ENCODE measurements at places on chromosomes 7 and 10.
A peak's percentile ranks its signal among the peaks of the same experiment; 100 is the strongest.

GRCh38 chr10:28906011-28906411, 228.7 kb downstream of the BAMBI start:
- DNase-seq, result no peak

DNA sequence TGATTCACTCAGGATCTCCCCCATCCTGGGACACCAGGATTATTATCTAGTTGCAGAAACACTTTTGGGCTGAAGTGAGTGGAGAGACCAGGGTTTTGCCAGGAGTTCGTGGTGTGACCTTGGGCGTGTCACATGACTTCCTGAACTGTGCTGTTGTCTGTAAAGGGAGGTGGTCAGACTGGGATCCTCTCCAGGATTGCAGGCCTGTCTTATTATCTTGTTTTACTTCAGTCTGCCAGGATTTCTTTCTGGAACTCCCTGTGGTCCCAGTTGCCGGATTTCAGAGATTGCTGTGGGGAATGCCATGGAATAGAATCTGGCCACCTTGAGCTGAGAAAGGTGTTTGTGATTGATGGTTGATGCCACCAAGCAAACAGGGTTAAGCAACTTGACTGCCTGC, 35.8 kb downstream of the CRCP start:
- DNase-seq, result peak; percentile 79

GRCh38 chr7:98086281-98086718, 20.4 kb upstream of the LMTK2 start:
- no peak for DNase-seq

DNA sequence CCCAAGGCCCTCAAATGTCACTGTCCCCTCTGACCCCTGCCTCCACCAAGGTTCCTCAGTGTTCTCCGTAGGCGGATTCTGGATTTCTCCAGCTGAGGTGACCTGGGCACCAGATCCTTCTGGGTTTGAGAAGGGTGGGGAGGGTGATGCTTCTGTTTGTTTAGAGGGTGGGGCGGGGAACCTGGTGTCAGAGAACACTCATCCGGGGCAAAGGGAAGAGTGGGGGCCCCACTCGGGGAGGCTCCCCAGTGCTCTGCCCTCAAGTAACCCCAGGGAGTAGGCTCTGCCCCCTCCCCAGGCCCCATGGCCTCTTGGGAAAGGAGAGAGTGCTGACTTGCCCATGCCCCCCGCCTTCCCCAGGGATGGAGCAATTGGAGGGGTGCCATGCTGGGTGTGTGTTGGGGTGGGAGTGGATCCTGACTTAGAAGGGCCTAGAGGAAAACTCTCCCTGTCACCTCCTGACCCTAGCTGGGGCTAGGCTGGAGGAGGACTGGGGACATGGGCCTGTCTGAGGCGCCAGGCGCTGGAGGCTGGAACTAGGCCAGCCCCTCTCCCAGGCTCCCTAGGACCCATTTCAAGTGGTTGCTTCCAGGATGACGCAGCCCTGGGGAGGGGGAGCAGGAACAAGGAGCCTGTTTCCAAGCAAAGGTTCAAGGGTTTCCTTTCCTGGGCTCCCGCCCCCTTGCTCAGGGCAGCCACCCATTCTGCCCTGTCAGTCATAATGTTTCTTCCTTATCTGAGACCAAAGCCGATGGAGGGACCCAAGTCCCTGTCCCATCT, 27.9 kb downstream of the KAZALD1 start:
- peak; percentile 11 for DNase-seq

DNA sequence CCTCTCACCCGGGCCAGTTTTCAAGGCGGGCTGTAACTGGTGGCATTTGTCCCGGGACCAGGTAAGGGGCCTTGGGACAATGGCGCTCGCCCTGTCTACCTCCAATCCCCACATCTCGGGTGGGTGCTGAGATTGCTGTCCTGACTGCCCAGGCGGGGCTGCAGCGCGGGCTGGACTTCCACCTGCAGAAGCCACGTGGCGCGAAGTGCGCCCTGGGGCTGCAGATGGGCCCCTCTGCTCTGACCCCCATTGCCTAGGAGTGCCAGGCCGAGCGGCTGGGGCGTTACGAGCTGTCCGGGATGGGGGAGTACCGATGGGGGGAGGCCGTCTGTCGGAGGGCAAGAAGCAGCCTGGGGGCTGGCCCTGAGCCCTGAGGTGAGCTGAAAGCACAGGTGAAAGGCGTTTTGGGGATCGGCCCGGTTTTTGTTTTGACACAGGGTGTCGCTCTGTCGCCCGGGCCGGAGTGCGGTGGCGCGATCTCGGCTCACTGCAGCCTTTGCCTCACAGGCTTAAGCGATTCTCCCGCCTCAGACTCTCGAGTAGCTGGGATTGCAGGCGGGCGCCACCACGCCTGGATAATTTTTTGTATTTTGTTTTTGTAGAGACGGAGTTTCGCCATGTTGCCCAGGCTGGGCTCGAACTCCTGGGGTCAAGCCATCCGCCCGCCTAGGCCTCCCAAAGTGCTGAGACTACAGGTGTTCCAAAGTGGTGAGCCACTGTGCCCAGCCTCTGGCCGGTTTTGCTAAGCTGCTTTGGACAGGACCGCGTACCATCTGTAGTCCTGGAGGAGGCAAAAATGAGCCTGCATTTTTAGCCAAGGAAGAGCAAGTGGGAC, at the start of gene SFXN2:
SFXN2 (plus strand) TSS at position 16 of the 835 bp plus-strand sequence. CDS start 12,001 bp downstream, outside the sequence.
- DNase-seq, result peak; percentile 12

DNA sequence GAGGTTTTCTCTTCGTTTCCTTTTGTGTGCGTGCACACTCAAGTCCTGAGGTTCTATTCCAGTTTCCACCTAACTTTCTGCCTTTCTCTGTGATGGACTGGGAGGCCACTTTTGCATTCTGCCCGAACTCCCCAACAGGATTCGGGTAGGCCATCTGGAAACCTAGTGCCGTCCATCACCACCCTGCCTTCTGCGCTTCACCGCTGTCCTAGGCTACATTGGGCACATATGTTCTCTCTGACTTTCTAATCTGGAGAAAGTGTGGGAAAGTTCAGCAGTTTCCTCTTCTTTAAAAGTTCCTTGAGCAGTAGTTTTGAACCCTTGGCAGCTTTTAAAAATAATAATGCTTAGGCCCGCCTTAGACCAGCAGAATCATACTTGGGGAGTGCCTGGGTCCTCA, 46.8 kb downstream of the SHH start:
- DNase-seq, result no peak

DNA sequence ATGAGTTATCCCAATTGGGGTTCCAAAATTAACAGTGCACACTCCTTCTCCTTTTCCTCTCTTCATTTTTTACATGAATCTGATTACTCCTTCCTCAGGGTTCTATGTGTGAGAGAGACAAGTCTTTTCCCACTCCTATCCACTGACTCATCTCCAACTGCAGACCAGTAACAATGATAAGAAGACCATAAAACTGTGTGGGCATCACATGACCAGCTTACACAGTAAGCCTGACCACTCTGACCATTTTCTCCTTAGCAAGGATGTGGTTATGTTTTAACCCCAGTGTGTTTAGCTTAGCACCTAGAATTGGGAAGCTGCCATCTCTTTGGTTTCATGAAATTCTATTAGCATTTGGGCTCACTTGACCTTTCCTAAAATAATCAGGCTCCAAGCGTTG, 145.0 kb upstream of the CALCR start:
- DNase-seq, result no peak

GRCh38 chr7:27181795-27182275, 3.2 kb downstream of the HOXA11 start:
- no peak for DNase-seq

DNA sequence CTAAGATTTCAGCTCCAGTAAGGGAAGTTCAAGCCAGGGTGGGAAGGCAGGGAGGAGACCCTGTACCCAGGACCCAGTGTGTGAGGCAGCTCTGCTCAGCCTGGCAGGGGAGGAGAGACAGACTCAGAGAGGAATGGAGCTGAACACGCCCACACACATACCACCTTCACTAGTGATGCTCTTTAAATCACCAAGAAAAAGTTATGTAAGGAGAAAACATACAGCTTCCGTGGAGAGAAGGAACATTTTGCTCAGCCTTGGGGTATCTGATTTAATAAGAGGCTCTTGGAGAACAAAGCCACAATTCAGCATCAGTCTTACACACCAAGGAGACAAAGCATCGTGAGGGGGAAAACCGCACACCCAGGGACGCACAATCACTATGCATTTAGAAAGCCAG, 62.9 kb downstream of the PRKAG2 start:
- DNase-seq, result no peak

DNA sequence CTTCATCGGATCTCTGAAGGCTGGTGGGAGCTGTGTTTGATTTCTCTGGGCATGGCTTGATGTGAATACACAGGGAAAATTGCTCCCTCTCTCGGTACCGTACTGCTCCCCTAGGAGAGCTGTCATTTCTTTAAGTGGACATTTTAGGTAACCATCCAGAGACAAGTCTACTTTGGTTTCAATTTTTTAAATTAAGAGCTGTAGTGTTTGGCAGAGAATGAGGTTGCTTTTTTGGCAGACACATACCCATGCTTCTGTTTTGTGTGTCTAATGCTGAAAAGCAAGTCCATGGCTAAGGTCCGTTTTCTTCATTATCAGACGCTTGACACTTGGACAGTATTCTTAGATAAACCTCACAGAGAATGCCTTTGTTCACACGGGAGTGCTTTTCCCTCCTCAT, 61.3 kb upstream of the TRIL start:
- DNase-seq, result no peak

GRCh38 chr7:120842121-120842621, 15.8 kb downstream of the TSPAN12 start:
- no peak for DNase-seq

GRCh38 chr10:72079356-72079755, 9.0 kb downstream of the SPOCK2 start:
- DNase-seq, result no peak

DNA sequence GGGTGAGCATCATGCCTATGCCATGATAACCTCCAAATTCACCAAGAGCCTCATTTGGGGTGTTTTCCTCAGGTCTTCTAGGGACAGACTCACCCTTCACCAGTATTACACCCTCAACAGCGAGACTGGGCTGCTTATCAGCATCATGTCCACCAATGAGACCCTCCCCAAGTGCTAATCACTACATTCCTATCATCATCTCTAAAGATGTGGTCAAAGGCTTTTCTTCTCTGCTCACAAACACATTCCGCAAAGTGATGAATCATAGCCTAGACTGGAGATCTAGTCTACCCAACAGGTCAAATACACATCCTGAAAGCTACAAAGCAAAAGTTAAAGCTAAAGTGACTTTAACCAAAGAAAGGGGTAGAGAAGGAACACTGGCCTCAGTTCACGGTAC, 75.3 kb upstream of the C7orf33 start:
- DNase-seq, result no peak

- no peak for DNase-seq
These were observed 7.0 kb upstream of the SPAG6 start for GRCh38 chr10:22338185-22338900.

DNA sequence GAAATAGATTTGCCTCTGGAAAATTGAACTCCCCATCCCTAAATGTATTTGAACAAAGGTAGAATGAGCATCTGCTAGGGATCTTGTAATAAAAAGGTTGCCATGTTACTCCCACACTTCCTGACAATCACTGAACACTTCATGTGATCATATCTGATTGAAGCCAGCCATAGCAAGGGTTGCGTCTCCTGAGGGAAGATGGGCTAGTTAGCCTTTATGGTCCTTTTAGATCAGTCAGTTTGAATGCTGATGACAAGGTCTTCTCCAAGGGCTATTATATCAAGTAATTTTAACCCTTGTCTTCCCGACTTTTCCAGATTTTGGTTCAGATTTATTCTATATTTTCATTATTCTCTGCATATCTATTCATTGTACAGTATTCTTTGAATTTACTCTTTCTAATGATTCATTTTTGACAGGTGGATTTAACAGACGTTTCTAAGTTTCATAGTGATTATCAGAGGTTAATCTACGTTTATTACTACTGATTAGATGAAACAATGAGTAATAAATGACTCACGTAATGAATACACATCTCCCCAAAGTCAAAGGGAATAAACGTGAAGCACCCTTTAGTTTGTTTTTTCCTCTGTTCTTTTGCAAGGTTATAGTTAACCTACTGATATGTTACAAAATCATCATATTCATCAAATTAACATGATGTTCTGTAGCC, 28.1 kb downstream of the CSGALNACT2 start:
- no peak for DNase-seq

DNA sequence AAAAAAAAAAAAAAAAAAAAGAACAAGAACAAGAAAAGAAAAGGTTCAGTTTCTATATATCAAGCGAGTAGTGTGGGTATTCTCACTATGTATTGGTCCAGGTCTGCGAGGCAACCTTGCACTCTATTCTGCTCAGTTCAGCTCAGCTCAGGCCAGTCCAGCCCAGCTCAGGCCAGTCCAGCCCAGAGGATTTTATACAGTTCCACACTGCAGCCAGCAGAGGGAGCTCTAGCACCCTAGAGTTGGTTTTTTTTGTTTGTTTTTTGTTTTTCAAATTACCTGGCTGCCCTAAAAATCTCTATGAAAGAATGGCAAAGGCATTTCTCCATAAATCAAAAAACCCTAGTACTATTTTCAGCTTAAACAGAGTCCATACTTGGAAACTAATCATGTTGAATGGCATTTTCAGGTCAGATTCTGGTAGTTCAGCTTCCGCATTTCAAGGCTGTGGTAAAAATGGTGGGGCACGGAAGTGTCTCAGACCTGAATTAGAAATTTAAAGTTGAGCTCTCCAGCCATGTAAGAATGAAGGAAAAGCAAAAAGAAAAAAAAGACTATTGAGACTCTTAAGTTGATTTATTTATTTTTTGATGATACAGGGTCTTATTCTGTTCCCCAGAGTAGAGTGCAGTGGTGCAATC, 55.2 kb upstream of the GSDME start:
- no peak for DNase-seq

DNA sequence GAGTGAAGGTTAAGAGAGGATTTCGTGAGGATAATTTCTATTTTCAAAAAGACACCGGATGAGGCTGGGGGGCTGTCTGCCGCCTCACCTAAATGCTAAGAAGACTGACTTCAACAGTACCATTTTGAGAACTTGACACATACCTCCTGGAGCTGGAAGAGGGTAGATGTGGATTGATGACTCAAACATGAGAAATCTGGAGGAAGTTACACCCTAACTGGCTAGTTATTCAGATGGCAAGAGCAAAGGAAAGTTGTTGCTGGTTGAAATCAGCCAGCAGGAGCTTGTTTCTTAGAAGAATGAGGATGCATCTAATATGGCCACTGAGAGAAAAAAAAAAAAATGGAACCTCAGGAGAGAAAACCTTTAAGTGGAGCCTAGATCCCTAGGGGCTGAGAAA, 76.2 kb upstream of the KIAA1217 start:
- DNase-seq, result no peak

DNA sequence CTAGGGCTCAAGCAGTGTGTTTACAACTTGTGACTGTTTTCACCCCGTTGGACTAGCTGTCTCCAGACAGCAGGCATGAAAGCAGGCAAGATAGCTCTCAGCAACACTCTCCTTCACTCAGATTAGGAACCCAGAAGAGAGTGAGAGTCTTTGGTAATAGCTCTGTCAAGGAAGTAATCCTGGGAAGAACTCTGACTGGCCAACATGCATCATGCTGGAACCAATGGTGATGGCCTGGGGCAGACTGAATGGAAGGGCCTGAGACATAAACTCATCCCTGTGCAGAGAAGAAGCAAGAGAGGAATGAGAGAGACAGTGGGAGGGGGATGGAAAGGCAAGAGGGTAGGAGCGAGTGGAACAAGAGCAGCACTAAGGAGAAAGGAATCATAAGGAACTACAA, 48.9 kb downstream of the AKR1D1 start:
- DNase-seq, result peak; percentile 26

- DNase-seq, result no peak
These were observed 163.1 kb upstream of the NPVF start for GRCh38 chr7:25391295-25391861.

- no peak for DNase-seq
These were observed 197.6 kb upstream of the FOXK1 start for GRCh38 chr7:4484545-4484944.

- no peak for DNase-seq
These were observed 11.5 kb downstream of the HNRNPA2B1 start for GRCh38 chr7:26188957-26189541.

- peak; percentile 41 for DNase-seq
These were observed at the start of gene KLF14 for GRCh38 chr7:130733931-130734814. Gene KLF14, minus strand, starts transcription at chr7:130734207. Its CDS starts 174 bp downstream, at chr7:130734033.
